ENCODE measurements at places on chromosomes 4 and X. TPM values are rescaled to one million over a fixed set of nuclear protein-coding genes. Genes with fewer than 3 reads are reported as not detected.

GRCh38 chr4:168259096-168259495 lies 59.5 kb downstream of the DDX60 start:
- no peak for DNase-seq

GRCh38 chr4:174071595-174071994 lies 211.9 kb downstream of the FBXO8 start:
- no peak for DNase-seq

- no peak for DNase-seq
Measured at GRCh38 chr4:5980436-5981155, 37.6 kb downstream of the C4orf50 start.

DNA sequence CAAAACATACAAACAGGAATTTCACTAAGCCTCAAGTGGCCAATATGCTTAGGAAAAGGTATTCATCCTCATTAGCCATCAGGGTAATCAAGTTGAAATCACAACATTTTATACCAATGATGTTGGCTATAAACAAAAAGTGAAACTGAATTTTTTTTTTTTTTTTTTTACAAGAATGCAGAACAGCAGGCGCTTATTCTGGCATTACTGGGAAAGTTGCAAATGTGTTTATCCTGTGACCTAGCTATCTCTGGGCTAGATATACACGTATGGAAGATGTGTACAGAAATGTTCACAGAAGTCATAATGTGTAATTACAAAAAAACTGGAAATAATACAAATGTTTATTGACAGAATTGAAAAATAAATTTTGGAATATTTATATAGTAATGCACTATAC lies 1430.4 kb upstream of the TENM3 start:
- DNase-seq: no peak

DNA sequence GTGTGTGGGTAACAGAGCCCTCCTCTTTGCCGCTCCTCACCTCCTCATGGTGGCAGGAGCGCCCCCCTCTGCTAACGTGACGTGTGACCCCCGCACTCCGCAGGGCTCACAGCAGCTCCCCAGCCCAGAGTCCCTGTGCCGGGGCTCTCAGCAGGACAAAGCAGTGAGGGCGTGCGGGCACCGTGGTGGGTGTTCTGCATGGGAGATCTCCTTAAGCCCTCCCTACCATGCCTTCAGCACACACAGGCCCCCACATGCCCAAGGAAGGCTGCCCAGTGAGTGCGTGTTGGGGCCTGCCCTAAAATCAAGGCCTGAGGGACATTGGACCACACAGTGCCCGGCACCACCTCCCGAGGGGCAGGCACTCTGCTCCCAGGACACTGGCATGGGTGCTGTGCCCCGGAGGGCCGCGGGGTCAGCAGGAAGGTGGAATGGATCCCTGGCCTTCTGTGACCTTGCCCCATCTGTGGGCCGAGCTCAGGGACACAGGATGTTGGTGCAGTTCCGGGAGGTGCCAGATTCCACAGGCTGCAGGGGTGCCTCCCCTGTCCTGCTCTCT lies 10.1 kb downstream of the PSAPL1 start:
- DNase-seq: no peak

- DNase-seq: no peak
Measured at GRCh38 chr4:89266128-89266527, 41.5 kb downstream of the GPRIN3 start.

GRCh38 chr4:16617435-16617834 lies 281.0 kb downstream of the LDB2 start:
- no peak for DNase-seq

DNA sequence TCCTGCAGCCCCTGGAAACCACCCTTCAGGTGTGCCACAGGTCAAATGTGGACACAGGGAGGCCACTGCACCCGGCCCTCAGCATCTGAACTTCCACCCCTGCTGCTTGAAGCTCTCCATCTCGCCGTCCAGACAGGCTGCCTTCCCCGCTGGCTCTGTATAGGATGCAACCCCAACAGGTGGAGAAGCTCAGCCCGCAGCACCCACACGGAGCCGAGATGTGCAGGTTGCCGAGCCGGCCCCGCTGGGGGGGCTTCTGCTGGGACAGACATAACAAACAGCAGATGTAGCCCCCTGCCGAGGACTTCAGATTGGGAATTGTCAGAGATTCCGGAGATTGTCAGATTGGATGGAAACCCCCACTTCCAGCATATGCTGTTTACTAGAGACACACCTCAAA lies 20.5 kb downstream of the TMEM187 start:
- DNase-seq: no peak

DNA sequence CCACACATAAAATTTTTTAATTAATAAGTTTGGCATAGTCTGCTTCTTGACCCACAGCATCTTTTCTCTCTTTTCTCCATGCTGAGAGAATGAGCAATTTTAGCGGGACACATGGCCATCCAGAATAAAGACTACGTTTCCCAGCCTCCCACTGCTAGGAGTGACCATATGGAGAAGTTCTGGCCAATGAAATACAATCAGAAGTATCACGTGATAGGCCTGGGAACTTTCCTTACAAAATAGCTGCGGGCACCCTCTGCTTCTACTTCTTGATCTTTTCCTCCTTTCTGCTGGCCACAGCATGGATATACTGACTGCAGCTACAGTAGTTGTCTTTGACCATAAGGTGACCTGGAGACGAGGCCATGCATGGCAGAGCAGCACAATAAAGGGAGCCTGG lies 348.0 kb downstream of the BCOR start:
- no peak for DNase-seq

DNA sequence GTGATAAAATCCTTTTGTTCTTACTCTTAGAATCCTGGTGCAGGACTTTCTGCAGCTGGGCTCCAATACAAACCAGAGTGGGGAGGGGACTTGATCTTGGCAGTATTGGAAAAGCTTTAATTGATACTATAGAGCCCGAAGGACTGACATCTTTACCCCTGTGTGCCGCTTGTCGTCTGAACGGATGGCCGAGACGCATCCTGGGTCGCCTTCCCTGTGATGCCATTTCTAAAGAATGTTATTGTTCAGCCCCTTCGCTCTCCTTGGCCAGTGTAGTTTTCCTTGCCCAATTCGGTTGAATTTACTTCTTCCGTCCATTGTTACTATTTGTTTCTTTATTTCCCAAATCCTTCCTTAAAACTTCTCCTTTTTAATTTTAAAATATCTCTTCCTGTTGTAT lies 80.9 kb downstream of the CLDN34 start:
- DNase-seq: no peak

GRCh38 chr4:129040471-129040870 lies 52.9 kb downstream of the SCLT1 start:
- DNase-seq: no peak

DNA sequence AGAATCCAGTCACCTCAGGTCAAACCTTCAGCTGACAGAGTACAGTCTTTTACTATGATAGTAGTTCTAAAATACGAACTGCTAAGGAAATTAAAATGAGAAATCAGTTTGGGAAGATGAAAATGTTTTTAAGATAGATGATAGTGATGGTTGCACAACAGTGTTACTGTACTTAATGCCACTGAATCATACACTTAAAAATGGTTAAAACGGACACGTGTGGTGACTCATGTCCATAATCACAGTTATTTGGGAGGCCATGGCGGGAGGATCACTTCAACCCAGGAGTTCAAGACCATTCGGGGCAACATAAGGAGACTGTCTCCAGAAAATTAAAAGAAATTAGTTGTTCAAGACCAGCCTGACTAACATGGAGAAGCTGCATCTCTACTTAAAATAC lies 41.4 kb downstream of the ABHD18 start:
- DNase-seq: no peak

- DNase-seq: no peak
Measured at GRCh38 chr4:5143940-5144339, 92.7 kb downstream of the STK32B start.

- DNase-seq: no peak
Measured at GRCh38 chr4:141210168-141210567, 10.5 kb upstream of the ZNF330 start.

- no peak for DNase-seq
Measured at GRCh38 chr4:126532527-126532926, 1100.2 kb upstream of the INTU start.

DNA sequence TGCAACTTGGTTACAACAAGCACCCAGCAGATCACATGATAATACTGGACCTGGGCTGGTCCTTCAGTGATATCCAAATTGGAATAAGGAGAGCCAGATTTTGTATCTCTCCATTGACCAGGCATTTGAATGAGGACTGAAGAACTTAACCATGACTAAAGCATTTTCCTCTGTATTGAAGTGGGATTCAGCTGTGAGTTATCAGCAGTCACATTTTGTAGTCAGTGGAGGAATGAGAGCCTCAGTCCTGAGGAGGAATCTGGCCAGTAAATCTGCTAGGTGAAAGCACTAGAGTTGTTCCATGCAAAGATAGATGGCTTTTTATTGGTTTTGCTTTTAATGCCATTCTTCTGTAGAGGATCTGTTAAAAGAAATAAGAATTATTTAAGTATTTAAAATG lies 1506.0 kb downstream of the PCDH7 start:
- no peak for DNase-seq

GRCh38 chr4:173258866-173259265 lies 75.3 kb downstream of the HMGB2 start:
- DNase-seq: no peak

DNA sequence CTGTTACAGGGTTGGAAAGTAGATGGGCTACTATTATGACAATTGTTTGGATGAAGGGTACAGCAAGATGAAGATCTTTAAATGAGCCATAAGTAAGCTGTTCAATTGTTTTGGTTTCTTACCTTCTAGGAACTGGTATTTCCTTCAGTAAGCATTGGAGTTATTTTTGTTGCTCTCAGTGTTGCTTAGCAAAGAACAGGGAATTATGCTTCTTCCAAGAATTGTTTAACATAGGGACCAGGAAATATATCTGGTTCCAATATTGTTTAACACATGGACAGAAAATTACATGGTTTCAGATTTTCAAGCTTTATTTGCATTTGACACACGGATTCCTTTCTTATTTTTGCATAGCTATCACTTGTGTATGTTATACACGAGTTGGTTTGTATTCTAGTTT lies 1999.0 kb downstream of the ARAP2 start:
- no peak for DNase-seq

DNA sequence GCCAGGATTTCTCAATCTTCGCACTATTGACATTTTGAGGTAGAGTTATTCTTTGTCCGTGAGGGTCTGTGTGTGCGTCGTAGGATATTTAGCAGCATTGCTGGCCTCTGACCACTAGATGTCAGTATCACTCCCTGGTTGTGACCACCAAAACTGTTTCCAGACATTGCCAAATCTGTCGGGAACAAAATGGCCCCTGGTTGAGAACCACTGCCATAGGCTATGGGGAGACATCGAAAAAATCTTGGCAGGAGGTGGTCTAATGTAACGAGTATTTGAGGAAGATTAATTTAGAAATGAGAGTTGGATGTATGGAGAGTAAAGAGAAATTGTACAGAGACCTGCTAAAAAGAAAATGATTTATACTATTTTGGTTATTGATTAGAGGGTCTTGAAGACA lies 108.4 kb downstream of the DOCK11 start:
- peak; percentile 38 for DNase-seq

DNA sequence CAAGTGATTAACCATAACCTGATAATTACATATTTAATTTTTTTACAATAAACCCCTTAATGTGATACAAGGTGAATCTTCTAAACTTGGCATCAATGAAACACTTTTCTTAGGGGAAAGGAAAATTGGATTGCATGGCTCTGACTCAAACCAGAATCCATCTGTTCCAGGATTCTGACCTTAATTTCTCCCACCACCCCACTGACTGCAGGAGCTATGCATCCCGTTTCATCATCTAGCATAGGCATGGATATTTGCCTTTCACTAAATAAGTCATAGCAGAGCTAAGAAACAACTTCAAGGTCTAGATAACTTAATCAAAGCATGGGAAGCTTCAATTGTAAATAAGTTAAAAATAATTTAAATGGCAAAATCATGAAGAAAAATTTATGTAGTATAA lies 156.3 kb downstream of the BTC start:
- DNase-seq: no peak

- no peak for DNase-seq
Measured at GRCh38 chr4:22440999-22441398, 74.9 kb downstream of the ADGRA3 start.

DNA sequence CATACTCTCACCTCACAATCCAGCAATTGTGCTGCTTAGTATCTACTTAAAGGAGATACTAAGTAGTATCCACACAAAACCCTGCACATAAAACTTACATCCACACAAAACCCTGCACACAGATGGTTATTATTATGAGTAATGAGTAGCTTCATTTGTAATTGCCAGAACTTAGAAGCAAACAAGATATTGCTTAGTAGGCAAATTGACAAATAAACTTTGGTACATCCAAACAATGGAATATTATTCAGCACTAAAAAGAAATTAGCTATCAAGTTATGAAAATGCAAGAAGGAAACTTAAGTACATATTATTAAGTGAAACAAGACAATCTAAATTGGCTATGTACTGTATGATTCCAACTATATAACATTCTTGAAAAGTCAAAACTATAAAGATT lies 80.6 kb downstream of the NPY2R start:
- DNase-seq: no peak

- no peak for DNase-seq
Measured at GRCh38 chrX:31580227-31580626, 508.4 kb upstream of the FTHL17 start.

- no peak for DNase-seq
Measured at GRCh38 chrX:112714357-112714918, 34.7 kb upstream of the LHFPL1 start.

DNA sequence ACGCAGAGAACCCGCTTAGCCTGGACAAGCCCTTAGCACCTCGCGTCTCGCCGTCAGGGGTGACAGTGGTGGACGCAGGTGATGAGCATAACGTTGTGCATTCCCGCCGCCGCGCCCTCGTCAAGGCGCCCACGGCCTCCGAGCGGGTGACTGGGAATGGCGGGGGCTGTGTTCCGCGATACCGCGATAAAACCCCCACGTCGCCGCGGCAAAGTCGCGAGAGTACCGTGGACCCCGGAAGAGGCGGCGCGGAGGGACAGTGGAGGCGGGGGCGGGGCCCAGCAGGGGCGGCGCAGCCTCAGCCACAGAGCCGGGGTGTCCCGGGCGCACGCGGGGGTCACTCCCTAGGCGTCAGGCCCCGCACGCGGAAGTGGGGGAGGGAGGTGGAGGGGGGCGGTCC lies 53.8 kb downstream of the ZFYVE28 start:
- peak; percentile 56 for DNase-seq

- DNase-seq: no peak
Measured at GRCh38 chr4:60201052-60201673, 999.0 kb upstream of the ADGRL3 start.

DNA sequence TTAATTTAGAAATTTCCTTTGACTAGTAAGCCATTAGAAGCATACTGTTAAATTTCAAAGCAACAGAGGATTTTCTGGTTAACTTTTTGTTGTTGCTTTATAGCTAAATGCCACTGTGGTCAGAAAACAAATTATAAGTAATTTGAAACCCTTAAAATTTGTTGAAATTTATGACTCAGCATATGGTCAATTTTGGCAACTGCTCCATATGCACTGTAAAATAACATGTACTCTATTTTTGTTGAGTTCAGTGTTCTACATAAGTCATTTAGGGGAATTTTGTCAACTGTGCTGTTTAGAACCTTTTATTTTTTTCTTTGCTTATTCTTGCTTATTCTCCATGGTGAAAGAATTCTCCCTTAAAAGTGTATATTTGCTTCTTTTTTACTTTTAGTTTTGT lies 28.6 kb downstream of the SCLT1 start:
- no peak for DNase-seq

GLRB gene
- not detected for total RNA-seq

USP17L10 gene
- not detected for total RNA-seq

F11 gene
- not detected for total RNA-seq

REPS2 gene
- 1.4 TPM for total RNA-seq

FRMPD3 gene
- total RNA-seq: not detected

KLF8 gene
- total RNA-seq: 5.4 TPM

ZFYVE28 gene
- total RNA-seq: 31.8 TPM

GLOD5 gene
- total RNA-seq: not detected

KIAA1210 gene
- not detected for total RNA-seq

UGT2A2 gene
- not detected for total RNA-seq

ARSH gene
- not detected for total RNA-seq
